ENCODE measurements at places on chromosomes 4 and X. TPM values are rescaled to one million over a fixed set of nuclear protein-coding genes. Genes with fewer than 3 reads are reported as not detected.

ASB5 gene
- polyA plus RNA-seq = not detected

FOXP3 gene
- 0.15 TPM for polyA plus RNA-seq

FAM53A gene
- 2.9 TPM for polyA plus RNA-seq

STOX2 gene
- polyA plus RNA-seq = not detected

ITM2A gene
- polyA plus RNA-seq = 99.9 TPM

ADAM29 gene
- 0.16 TPM for polyA plus RNA-seq

CTAG2 gene
- polyA plus RNA-seq = not detected

All from naive B cell (primary cell).